Ureter (tissue), 1 donor: ENCODE measurements at places on chromosomes 1 and 21. TPM values are rescaled to one million over a fixed set of nuclear protein-coding genes. Genes with fewer than 3 reads are reported as not detected.

- DNase-seq = no peak
Measured at GRCh38 chr1:193322211-193322610, 135.8 kb upstream of the B3GALT2 start.

- no peak for DNase-seq
Measured at GRCh38 chr1:178237121-178237520, 143.2 kb downstream of the RASAL2 start.

DNA sequence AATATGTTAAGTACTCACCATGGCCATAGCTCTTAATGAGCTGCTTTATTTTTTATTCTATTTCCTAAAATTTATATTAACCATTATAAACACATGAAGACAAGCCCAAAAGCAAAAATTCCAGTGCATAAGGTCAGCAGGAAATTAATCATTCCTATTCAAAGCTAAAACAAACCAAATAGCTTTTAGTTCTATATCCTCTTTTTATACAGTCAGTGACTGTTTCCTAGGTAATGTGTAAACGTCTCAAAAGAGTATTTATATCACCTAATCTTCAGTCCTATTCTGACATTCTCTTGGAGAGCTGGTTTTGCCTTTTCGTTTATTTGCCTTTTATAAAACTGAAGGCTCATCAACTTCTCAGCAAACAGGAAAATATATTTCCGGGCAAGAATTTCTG is 4.2 kb downstream of the GOLPH3L start:
- no peak for DNase-seq

GRCh38 chr1:60034999-60035398 is 38.6 kb downstream of the C1orf87 start:
- no peak for DNase-seq

DNA sequence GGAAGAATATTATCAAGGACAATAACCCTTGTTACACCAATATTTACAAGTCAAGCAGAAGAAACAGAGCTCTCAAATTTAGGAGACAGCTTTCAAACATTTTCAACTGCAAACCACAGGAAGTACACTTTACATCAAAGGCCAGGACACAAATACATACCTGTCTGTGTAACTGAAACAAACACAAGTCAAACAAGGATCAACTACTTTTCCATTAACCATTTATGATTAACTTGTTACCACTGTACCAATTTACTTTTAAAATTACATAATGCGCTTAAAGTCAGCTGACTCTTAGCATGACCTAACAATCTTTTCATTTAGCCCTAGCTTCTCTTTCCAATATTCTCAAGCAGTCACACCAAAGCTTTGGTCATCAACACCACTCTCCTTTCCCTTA is 43.5 kb downstream of the TRIM33 start:
- no peak for DNase-seq

DNA sequence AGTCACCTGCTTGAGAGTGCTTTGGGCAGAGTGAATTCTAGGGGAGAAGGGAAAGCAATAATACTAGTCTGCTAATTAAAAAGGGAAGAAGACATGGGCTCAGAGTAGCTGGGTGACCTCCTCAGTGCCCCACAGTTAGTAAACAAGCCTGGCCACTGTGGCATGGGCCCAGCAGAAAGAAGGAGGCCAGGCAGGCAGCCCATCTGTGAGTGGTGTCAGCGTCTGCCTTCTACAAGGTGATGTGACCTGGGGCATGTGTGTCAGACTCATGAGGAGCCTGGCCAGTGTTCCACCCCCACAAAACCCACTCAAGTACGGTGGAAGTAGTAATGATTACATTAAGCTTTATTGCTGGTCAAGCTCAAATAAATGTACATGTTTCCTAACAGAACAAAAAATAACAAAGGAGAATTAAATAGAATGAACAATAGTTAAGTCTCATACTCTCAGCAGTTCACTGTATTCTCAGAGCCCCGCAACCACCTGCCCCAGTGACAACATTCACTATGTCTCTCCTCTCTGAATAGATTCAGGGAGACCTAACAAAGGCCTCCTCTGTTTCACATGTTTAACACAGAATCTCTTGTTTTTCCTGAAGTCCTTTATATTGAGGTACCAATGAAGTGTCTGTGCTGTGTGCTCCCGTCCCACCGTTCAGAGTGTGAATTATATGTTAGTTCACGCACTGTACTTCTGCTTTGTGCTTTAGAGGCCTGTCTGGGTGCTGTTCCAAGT is 32.5 kb downstream of the SLC22A15 start:
- DNase-seq = no peak

Gene SRM
- 72.6 TPM for total RNA-seq

Gene VSIG8
- total RNA-seq = not detected
